Putamen (tissue), 1 donor: ENCODE measurements at places on chromosomes 4 and X.
A peak's percentile ranks its signal among the peaks of the same experiment; 100 is the strongest.

GRCh38 chr4:176451443-176451842, 131.7 kb downstream of the SPCS3 start:
- DNase-seq: peak; percentile 83

- DNase-seq: no peak
Measured at GRCh38 chr4:2135083-2135482, 76.0 kb downstream of the NAT8L start.

DNA sequence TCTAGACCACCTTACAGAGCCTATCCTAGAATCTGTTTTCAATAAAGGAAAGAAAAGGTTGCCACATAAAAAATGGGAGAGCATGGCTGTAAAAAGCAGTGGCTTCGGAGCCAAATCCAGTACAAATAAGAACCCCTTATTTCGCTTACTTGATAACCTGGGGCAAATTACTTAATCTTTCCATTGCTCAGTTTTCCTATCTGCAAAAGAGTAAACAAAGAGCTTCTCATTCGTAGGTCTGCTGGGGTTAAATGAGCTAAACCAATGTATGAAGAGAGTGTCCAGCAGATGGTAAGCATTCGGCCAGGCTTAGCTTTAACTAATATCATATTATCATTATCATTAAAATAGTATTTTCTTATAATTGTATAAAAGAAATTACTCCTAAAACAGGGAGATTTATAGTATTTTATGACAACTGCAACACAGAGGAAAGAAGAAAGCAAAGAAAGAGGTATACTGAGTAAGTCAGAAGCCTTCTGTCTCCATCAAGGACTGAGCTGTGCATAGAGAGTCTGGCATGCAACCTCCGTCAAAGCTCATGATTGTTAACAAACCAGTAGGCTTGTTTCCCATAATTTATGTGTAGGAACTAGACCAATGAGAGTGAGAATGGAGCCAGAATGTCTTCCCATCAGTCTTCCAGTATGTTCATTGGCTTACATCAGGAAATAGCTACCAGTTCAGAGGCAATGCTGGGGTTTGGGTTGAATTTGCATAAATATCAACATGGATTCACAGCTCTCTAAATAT, 364.9 kb downstream of the UNC5C start:
- DNase-seq: no peak

DNA sequence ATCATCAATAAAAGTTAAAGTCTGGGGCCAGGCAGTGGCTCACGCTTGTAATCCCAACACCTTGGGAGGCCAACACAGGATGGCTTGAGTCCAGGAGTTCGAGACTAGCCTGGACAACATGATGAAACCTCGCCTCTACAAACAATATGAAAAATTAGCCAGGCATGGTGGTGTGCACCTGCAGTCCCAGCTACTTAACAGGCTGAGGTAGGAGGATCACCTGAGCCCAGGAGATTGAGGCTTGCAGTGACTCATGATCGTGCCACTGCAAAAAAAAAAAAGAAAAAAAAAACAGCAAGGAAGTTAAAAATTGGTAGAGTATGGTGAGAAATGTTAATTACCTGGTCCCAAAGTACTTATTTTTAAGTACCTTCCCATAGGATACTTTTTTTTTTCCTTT, 27.5 kb downstream of the FBXW7 start:
- no peak for DNase-seq

DNA sequence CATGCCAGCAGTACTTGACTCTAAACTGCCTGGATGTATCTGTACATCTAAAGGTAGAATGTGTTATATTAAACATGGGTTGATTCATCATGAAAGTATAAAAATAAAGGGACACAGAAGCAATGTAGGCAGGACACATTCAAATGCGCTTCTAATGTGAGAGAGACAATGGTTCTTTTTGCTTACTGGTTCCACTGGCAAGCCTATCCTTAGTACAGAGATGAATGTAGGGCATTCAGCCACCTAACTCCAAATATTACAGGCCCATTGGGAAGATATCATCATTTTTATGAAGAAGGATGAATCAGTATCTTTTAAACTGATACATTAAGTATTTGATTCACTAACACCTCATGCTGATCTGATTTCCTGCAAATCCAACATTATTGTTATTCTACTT, 18.0 kb downstream of the CDKL2 start:
- DNase-seq: no peak

DNA sequence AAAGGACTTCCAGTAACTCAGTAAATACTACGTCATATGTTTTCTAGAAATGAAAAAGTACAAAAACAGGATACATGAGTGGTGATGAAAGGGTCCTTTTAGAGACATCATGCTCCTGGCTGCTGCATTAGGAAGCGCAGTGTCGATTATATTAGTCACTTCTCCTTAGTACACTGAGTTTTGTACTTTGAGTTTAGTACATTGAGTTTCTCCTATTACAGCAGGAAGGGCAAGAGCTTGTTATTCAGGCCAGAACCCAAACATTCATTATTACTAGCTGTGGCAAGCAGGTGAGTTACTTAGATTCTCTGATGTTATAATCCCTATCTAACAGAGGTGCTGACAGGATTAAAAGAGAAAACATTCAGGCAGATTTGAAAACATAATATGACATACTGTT, 21.3 kb downstream of the RPGR start:
- no peak for DNase-seq

GRCh38 chrX:140091125-140091886, 126.0 kb upstream of the CXorf66 start:
- DNase-seq: no peak

GRCh38 chr4:88467392-88467791, 10.5 kb downstream of the HERC5 start:
- DNase-seq: no peak

DNA sequence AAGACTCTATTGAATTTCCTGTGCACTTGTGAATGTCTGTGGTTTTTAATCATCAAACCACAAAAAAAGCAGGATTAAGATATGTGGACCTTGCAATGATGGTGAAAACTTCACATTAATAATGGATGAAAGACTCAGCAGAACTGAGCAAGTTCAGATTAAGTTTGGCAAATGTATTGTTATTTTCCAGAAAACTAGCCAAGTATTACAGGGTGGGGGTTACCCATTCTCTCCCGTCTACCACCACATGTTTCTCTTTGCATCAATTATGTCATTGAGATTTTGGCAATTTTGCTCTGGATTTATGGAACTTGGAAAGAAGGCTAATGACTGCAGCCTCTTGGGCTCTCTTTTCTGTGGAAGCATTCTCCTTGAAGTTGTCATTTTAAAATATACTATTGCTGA, 577.1 kb downstream of the ANKRD50 start:
- no peak for DNase-seq

DNA sequence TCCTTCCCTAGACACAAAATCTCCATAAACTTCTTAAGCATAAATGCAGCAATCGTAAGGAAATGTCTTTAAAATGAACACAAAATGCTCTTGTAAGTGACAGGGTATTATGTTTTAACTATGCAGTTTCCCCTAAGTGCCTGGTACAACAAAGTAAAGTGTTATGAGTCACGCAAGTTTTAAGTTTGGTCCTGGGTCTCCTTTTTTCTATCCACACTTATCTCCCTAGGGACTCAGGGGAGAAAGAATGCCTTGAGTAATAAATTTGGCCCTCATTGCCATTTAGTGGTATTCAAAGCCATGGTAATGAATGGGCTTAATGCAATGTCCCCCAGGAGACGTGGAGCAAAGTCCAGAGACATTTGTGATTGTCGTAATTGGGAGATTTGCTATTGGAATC, 149.1 kb downstream of the MAGEB17 start:
- DNase-seq: no peak

- no peak for DNase-seq
Measured at GRCh38 chrX:63400340-63400739, 49.2 kb upstream of the SPIN4 start.

DNA sequence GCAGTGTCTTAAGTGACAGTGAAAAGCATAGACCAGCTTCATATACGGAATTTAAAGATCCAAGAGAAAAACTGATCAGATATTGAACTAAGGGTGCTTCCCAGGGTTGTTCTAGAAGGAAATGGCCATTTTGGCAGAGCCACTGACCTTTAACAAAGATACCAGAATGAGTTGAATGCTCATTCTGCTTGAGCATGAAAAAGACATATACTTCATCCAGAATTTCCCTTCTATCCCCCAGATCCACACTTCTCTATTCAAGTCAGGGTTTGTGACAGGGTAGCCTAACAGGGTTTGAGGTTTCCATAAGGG, 45.6 kb upstream of the FAM9C start:
- no peak for DNase-seq
